Spinal cord (tissue), 10 donors: ENCODE measurements at places on chromosomes 12 and 14. TPM values are rescaled to one million over a fixed set of nuclear protein-coding genes. Genes with fewer than 3 reads are reported as not detected.

The PTPRO gene
- 29.9 TPM for total RNA-seq

The CDKL1 gene
- total RNA-seq = 15.3 TPM

- peak; percentile 40 for DNase-seq
Observed at GRCh38 chr14:99982537-99983250, 82.5 kb upstream of the EVL start.

The ARHGEF40 gene
- 37.9 TPM for total RNA-seq

- no peak for DNase-seq
Observed at GRCh38 chr12:62192903-62193250, 67.3 kb upstream of the USP15 start.

The GPRC5D gene
- total RNA-seq = not detected

- no peak for DNase-seq
Observed at GRCh38 chr14:104999361-104999760, 13.8 kb downstream of the CLBA1 start.

GRCh38 chr14:22282949-22283348, 306.1 kb downstream of the DAD1 start:
- DNase-seq = no peak

The TAS2R42 gene
- total RNA-seq = not detected

GRCh38 chr12:67649570-67650387, 1.2 kb downstream of the DYRK2 start:
- DNase-seq = no peak

The OLR1 gene
- 6.3 TPM for total RNA-seq

DNA sequence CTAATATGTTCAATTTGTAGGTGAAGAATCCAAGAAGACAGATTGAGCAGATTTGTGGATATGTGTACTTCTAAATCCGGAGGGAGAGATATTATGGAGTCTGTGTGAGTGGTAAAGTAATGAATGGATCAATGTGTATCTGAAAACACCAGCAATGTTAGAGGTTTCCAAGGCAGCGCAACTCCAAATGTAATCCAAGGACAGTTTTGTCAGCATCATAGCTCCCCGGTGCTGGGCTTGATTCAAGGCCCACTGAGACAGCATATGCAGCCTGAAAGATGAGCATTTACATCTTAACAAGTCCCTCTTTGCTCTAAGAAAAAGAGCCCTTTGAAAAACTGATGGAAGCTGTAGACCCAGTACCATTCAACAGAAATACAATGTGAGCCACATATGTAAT, 38.3 kb upstream of the FRMD6 start:
- DNase-seq = no peak

The ZNF385A gene
- total RNA-seq = 5.0 TPM

The RD3L gene
- not detected for total RNA-seq

The MYO1H gene
- total RNA-seq = 0.28 TPM

DNA sequence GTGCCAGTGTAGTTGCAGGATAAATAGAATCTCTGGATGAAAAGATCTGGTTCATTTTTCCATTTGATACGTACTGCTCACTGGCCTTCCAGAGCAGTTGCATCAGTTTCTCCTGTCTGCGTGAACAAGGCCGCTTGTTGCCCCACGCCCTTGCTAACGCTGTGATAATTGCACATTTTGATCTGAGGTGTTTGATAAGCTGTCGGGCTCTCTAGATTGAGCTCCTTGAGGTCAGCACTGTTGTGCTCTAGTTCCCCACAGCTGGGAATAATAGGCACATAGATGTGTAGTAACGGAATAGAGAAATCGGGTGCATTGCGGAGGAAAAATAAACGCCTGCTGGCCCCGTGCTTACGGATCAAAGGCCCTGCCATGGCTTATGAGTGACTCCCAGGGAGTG, 42.8 kb upstream of the TRAF3 start:
- DNase-seq = no peak

- no peak for DNase-seq
Observed at GRCh38 chr12:109621211-109621694, 47.7 kb downstream of the MVK start.

The SAMD15 gene
- total RNA-seq = 4.2 TPM

- no peak for DNase-seq
Observed at GRCh38 chr12:50642035-50642451, 121.9 kb upstream of the ATF1 start.

The ASCL4 gene
- total RNA-seq = not detected

DNA sequence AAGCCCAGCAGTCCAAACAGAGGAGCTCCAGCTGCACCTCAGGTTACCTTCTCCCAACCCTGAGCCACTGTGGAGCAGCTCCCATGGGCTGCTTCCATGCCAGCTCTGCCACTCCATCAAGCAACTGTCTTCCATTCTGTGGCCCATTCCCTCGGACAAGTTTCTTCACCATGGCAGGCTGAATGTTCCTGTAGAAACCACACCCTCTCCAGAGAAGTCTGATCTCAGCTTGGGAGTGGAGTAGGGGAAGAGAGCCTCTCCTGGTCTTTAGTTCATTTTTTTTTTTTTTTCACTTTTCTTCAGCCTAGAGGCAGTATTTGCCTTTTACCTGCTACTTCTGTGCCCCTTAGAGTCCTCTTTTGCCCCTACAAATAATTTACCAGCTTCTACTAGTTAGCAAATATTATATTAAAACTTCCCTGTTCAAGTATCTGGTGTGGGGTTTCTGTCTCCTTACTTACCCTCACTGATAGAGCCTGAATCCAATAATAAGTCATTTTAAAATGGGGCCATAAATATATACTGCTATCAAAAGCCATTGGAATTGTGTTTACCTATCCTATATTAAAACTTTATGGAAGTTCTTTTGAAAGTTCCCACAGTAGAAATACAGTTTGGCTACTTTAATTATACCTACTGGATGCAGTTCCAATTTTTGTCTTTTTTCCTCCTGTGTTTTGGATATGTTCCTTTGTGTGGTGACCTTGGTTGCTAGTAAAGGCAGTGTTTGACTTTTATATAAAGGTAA, 11.7 kb upstream of the SLC17A8 start:
- DNase-seq = no peak

- no peak for DNase-seq
Observed at GRCh38 chr14:50822501-50823042, 8.4 kb downstream of the NIN start.

- DNase-seq = no peak
Observed at GRCh38 chr14:21347201-21347600, 36.6 kb downstream of the SUPT16H start.

GRCh38 chr12:30447061-30447750, 248.5 kb downstream of the IPO8 start:
- no peak for DNase-seq

- DNase-seq = no peak
Observed at GRCh38 chr14:90449411-90449810, 52.6 kb downstream of the CALM1 start.

GRCh38 chr14:67285876-67286452, 44.7 kb downstream of the PALS1 start:
- peak; percentile 91 for DNase-seq

DNA sequence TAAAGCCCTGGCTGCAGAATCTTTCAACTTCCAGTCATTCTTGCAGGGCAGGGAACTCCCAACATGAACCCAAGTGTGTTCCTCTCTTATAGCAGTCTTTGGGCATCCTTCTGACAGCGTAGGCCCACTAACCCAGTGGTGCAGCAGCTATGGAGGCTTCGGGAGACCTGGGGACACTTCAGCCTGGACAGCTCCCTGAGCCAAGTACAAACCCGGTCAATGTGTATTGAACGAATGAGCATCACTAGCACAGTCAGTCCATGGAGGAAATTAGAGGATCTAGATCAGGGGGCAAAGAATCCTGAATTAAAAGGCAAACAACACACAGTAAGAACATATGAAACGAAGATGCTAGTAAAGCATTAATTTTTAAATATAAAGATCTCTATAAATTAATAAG, 41.8 kb downstream of the KIAA0586 start:
- DNase-seq = no peak

The VDR gene
- 0.17 TPM for total RNA-seq

The PCNX4 gene
- total RNA-seq = 110 TPM

DNA sequence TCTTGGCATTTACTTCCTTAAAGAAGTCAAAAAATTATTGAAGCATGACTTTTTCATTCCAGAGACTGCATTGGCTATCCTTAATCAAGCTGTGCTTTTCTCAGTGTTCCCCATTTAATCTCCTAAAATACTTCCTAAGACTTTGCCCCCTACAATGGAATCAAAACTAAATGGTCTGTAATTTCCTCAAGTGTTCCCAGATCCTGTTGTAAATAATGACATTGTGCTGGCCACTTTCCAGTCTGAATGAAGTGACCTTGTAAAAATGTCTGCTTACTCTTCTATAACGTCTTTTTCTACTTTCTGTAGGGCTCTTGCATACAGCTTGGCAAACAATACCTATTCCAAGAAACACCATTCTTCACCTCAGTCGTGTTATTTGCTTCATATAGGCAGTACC, 45.3 kb upstream of the MBIP start:
- no peak for DNase-seq

DNA sequence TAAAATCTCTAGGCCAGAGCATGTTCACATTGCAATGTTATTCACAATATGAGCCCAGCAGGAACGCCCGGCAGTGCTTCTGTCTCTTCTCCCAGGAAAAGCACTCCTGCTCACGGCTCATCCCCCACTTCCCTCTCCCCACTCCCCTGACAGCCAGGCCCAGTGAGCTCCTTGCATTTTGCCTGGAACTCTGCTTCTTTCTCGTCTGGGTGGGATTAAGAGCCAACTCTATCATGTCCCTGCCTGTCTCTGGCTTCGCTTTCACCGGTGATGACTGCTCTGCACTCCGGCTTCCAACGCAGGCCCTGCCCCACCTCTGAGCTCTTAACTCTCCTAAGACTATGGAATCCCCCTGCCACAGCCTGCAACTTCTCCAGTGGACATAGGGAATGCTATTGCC, 2.5 kb downstream of the PLEK2 start:
- no peak for DNase-seq

The TAS2R20 gene
- total RNA-seq = 3.4 TPM

GRCh38 chr12:39301422-39301821, 141.5 kb downstream of the KIF21A start:
- no peak for DNase-seq

GRCh38 chr14:45254771-45255170, 1.8 kb upstream of the MIS18BP1 start:
- DNase-seq = no peak

The TNFRSF1A gene
- 38.1 TPM for total RNA-seq

GRCh38 chr12:133120385-133121191, 9.5 kb downstream of the ZNF891 start:
- DNase-seq = no peak

The SSPN gene
- total RNA-seq = 27.2 TPM

- DNase-seq = no peak
Observed at GRCh38 chr14:92527721-92528120, 14.1 kb downstream of the RIN3 start.
